ENCODE measurements at places on chromosomes 16 and 17.

GRCh38 chr17:74235040-74235581 is 21.7 kb downstream of the TTYH2 start:
- DNase-seq = no peak

DNA sequence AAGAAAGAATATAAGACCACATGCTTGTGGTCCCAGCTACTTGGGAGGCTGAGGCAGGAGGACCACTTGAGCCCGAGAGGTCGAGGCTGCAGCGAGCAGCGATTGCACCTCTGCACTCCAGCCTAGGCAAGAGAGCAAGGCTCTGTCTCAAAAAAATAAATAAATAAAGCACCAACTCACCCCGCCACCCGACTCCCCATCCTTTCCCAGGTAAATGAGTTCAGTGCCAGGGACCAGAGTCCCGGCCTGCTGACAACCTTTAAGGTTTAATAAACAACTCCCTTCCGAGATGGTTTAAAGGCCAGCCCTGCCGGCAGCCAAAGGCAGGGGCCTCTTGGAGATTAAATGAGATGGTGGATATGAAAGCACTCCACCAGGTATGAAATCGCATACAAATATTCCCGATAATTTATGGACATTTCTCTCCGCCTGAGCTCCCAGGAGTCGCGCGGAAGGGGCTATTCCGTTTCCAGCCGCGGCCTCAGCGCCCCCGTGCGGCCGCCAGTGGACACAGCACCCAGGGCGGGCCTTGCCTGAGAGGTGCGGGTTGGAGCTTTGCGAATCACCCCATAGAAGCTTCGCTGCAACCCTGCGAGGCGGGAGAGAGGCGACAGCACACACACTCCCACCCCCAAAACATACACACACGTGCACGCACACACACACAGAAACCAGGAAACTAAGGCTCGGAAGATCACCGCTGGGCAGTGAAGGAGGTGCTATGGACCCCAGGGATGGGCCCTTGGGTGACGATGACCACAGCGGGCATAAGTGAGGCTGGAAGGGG is 4.0 kb upstream of the RPL38 start:
- peak; percentile 52 for DNase-seq

DNA sequence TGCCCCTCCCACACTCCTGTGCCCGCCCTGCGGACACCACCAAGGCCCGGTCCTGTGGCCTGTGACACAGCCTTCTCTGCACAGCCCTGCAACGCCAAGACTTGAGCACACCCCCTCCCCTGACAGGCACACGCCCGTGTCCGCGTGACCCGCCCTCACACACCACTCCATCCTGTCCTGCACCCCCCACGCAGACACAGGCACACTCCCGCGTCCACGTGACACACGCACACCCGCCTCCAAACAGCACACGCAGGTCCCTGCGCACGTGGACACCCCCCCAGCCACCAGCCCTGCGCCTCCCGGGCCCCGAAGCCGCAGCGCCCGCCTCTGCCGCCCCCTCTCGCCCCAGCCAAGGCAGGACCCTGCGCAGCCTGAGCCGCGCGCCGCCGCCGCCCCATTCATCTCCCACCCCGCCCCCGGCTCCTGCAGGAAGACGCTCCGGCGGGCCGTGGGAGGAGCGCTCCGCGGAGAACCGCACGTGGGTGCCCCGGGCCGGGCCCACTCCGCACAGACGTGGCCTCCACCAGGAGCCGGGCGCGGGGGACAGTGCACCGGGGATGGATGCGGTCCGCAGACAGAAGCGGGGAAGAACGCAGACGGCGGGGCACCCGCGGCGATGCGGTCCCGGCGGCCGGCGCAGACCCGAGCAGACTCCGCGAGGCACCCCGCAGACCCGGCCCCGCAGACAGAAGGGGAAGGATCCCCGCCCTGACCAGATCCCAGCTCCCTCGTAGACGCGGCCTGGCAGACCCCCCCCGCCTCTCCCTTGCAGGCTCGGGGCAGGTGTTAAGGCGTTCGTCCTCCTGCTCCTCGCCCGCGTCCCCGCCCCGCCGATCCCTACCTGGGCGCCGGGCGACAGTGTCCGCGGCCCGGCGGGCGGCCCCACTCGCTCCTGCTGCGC is 506 bp downstream of the CAMKK1 start:
- peak; percentile 59 for DNase-seq

- DNase-seq = no peak
These were observed 320.1 kb downstream of the SLC39A11 start for GRCh38 chr17:72772331-72772821.

GRCh38 chr17:79087428-79088143 is 13.0 kb downstream of the ENGASE start:
- peak; percentile 43 for DNase-seq

DNA sequence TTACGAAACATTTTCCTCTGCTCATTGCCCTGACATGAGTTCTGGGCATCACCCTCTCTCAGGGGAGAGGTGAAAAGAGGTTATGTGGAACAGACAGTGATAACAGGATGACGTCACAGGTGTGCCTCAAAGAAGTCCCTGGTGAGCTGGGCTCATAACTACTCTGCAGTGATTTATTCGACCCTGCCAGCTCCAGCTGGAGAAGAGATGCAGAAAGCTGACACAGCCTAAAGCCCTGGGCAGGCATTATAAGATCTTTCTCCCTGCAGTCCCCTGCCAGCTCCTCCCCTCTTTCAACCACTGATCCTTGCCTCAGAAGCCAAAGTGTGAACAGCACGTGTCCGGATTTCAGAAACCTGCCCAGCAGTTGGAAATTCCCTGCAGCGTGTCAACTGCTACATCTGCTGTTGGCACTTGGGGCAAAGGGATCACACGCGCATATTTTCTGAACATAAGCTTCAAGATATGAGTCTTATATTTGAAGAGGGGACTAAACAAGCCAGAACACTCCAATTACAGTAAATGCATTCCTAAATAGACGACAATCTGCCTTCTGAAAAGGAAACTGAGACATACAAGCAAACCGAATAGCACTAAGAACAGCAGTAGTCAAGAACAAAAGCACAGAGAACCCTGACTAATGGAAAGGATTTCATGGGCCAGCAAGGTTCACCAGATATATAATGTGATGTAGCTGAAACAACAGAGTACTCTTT is 80.5 kb downstream of the SMG6 start:
- peak; percentile 49 for DNase-seq

DNA sequence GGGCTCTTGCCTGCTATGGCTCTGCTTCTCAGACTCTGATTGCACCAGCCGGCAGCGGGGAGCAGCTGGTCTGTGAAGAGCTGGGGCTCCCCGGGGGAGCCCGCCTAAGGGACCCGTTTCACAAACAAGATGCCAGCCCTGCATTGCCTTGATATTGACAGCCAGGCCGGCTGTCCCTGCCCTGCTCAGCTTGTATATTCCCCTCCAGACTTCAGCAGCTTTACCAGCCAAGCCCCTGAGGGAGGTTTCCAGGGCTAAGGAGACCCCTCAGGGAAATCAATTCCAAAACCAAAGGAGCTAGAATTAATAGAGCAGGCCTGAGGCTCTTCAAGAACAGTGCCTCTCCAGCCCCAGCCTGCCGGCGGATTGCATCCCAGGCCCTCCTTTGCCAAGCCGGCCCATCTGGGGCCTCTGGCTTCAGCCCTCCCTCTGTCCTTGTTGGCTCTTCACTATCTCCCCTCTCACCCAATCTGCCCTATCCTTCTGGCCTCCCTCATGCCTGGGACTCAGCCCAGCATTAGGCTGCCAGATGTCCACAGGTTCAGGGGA is 5.7 kb downstream of the CALB2 start:
- DNase-seq = no peak

DNA sequence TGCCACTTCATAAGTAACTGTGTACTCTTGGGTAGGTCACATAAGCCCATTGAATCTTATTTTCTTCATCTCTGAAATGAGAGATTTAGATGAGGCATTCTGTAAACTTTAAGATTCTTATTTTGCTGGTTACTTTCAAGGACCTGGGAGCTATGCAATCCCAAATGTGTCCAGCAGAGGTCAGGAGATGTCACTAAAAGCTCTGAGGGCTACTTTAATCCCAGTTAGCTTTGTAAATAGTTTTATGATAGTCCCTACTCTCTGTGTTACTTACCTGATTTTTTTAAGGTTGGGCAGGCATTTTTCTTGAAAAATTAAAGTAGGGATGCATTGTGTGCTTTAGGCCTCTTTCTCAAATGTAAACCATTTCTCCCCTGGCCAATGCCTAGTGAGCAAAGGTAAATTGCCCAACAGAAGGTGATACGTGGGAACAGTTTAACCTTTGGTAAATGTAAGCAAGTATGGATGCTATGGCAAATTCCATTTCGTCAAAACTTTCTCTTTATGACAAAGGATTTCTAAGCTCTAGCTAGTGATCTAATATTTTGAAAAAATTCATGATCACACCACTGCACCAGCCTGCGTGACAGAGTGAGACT is 57.1 kb upstream of the WSB1 start:
- no peak for DNase-seq

GRCh38 chr17:58200024-58200633 is 7.6 kb downstream of the EPX start:
- peak; percentile 49 for DNase-seq

GRCh38 chr16:88588148-88588547 is 17.9 kb downstream of the ZC3H18 start:
- DNase-seq = no peak

DNA sequence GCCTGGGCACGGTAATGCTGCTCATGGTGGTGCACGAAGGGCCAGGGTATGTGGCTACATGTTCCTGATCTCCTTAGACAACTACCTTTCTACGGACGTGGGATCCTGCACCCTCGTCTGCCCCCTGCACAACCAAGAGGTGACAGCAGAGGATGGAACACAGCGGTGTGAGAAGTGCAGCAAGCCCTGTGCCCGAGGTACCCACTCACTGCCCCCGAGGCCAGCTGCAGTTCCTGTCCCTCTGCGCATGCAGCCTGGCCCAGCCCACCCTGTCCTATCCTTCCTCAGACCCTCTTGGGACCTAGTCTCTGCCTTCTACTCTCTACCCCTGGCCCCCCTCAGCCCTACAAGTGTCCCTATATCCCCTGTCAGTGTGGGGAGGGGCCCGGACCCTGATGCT is 12.0 kb downstream of the ERBB2 start:
- no peak for DNase-seq

DNA sequence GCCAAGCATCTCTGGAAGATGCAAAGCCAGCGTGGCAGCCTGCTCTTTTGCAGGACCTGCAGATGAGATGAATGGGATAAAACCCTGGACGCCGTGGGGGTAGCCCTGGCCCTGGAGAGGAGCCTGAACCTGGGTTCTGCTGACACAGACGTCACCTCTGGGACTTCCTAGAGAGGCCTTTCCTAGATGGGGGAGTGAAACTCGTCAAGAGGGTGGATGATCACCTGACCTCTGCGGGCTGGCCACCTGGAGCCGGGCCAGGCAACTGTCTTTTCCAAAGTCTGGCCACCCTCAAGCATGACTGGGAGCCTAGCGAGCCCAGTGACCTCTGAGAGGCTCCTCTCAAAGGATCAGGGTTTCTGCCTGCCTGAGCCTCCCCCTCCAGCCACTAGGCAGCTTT is 529.0 kb downstream of the KCNJ18 start:
- no peak for DNase-seq

DNA sequence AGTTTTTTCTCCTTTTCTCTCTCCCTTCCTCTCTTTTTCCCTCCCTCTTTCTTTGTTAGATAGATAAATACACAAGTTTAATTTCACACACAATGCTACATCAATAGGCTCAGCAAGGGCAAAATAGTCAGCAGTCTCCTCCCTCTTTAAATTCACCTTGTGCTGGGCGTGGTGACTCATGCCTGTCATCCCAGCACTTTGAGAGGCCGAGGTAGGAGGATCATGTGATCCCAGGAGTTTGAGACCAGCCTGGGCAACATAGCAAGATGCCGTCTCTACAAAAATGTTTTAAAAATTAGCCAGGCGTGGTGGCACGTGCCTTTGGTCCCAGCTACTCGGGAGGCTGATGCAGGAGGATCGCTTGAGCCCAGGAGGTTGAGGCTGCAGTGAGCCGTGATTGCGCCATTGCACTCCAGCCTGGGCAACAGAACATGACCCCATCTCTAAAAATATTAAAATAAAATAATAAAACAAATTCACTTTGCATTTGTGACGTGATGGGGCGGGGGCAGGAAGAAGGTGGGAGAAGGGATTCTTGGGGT is 27.4 kb downstream of the IL21R start:
- no peak for DNase-seq

GRCh38 chr17:10031127-10031526 is 126.1 kb upstream of the RCVRN start:
- no peak for DNase-seq
